ENCODE measurements at places on chromosomes 11 and 22. TPM values are rescaled to one million over a fixed set of nuclear protein-coding genes. Genes with fewer than 3 reads are reported as not detected.

The CEND1 gene
- polyA plus RNA-seq, result not detected

The UPB1 gene
- polyA plus RNA-seq, result 0.12 TPM

The LYVE1 gene
- polyA plus RNA-seq, result 5.7 TPM

The PKP3 gene
- polyA plus RNA-seq, result 152 TPM

The MOGAT2 gene
- polyA plus RNA-seq, result 243 TPM

The PNPLA5 gene
- not detected for polyA plus RNA-seq

The MYBPC3 gene
- not detected for polyA plus RNA-seq

The TBX1 gene
- polyA plus RNA-seq, result not detected

The OR52I1 gene
- 0.07 TPM for polyA plus RNA-seq

The SLC22A25 gene
- polyA plus RNA-seq, result 0.01 TPM

The TMEM132A gene
- 6.9 TPM for polyA plus RNA-seq

The PACSIN2 gene
- 52.6 TPM for polyA plus RNA-seq

The C11orf91 gene
- not detected for polyA plus RNA-seq

The ANGPTL5 gene
- polyA plus RNA-seq, result 0.18 TPM

The CCDC73 gene
- not detected for polyA plus RNA-seq

The RIMBP3B gene
- not detected for polyA plus RNA-seq

The LARGE2 gene
- polyA plus RNA-seq, result 0.22 TPM

The FAM227A gene
- polyA plus RNA-seq, result 0.71 TPM

The XNDC1N gene
- polyA plus RNA-seq, result 4.9 TPM

The HSPB2 gene
- not detected for polyA plus RNA-seq

The SUSD2 gene
- 82.9 TPM for polyA plus RNA-seq

The TRIM49 gene
- polyA plus RNA-seq, result not detected

The TMPRSS4 gene
- polyA plus RNA-seq, result 20.0 TPM

The OR5D13 gene
- not detected for polyA plus RNA-seq

The APLNR gene
- not detected for polyA plus RNA-seq

The C11orf21 gene
- polyA plus RNA-seq, result 0.22 TPM

The LRRN4CL gene
- 0.27 TPM for polyA plus RNA-seq

The IL10RA gene
- polyA plus RNA-seq, result 7.9 TPM

The MMP1 gene
- polyA plus RNA-seq, result 63.4 TPM

The BDNF gene
- 0.69 TPM for polyA plus RNA-seq

The GSTT2B gene
- polyA plus RNA-seq, result 1.1 TPM

The CLCF1 gene
- polyA plus RNA-seq, result 6.3 TPM

The NNMT gene
- 14.3 TPM for polyA plus RNA-seq

The GDPD4 gene
- polyA plus RNA-seq, result not detected

The CRYAB gene
- 74.6 TPM for polyA plus RNA-seq

The CD3D gene
- polyA plus RNA-seq, result 5.4 TPM

The PARVG gene
- polyA plus RNA-seq, result 1.1 TPM

The ARVCF gene
- polyA plus RNA-seq, result 11.7 TPM

The MUC2 gene
- polyA plus RNA-seq, result 57.2 TPM

The KCNC1 gene
- polyA plus RNA-seq, result 0.13 TPM

The FOLR2 gene
- 10.5 TPM for polyA plus RNA-seq

The ARHGAP8 gene
- 20.3 TPM for polyA plus RNA-seq

The TYMP gene
- polyA plus RNA-seq, result 81.4 TPM

The ADAMTS15 gene
- polyA plus RNA-seq, result 7.2 TPM
